Motor neuron (in vitro differentiated cells): ENCODE measurements at places on chromosomes 16 and 17. TPM values are rescaled to one million over a fixed set of nuclear protein-coding genes. Genes with fewer than 3 reads are reported as not detected.

Gene SLC16A13
- total RNA-seq: 1.8 and 1.9 TPM in 2 replicates

DNA sequence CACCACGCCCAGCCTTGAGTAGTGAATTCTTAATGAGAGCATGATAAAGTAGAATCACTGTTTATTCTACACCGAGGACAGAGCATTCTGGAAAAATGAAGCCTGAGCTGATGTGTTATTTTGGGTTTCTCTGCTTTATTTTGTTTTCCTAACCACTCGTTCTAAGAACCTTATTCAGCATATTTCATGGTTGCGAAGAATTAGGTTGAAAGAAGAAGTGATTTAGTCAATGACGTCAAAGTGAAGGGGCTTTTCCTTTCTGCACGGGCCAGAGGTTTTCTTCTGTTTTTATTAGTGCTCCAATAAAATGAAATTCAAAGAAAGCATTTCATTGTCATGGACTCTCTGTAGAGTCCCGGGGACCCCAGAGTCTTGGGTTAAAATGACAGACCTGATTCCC lies 178.5 kb downstream of the MAF start:
- ATAC-seq: no peak

Gene TAC4
- total RNA-seq: not detected in 2 replicates

Gene RTN4RL1
- total RNA-seq: 2.1 and 2.5 TPM in 2 replicates

DNA sequence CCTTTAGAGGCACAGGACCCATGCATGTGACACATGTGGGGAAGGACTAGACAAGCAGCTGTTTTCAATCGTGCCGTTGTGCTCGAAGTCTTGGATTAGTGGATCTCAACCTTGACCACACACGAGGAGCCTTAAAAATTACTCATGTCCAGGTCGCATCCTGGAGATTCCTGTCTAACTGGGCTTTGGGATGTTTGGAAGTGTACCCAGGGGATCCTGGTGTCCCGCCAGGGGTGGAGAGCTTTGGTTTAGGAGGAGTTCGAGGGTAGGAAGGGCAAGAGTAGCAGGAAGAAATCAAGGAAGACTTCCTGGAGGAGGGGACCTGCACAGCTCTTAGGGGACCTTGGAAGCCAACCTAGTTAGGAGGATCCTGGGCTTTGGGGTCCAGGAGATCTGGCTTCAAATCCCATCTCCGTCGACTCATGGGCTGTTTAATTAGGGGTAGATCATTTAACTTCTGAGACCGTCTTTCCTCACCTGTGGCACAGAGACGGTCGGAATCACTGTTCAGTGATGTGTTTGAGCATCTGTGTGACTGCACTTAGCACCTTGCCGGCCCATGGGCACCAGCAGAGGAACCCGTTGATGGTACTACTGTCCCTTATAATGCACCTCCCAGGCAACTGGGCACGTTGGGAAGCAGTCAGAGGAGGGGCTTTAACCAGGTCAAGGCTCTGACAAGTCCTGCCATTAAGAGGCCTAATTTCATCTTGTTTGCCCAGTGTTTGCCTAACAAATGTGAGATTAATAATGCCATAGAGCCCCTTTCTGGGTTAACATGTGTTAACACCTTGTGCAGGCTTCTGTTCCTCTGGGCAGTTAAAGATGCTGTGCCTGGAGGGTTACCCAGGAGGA lies 102.0 kb upstream of the PLCG2 start:
- no peak for ATAC-seq

Gene HBQ1
- 7.3 and 7.8 TPM in 2 replicates for total RNA-seq

GRCh38 chr16:73047536-73048291 lies at the start of gene ZFHX3:
TSS of gene ZFHX3 (minus strand) at chr16:73048128. CDS start at chr16:72960145, 87,983 bp downstream.
- peak; percentile 71 for ATAC-seq

DNA sequence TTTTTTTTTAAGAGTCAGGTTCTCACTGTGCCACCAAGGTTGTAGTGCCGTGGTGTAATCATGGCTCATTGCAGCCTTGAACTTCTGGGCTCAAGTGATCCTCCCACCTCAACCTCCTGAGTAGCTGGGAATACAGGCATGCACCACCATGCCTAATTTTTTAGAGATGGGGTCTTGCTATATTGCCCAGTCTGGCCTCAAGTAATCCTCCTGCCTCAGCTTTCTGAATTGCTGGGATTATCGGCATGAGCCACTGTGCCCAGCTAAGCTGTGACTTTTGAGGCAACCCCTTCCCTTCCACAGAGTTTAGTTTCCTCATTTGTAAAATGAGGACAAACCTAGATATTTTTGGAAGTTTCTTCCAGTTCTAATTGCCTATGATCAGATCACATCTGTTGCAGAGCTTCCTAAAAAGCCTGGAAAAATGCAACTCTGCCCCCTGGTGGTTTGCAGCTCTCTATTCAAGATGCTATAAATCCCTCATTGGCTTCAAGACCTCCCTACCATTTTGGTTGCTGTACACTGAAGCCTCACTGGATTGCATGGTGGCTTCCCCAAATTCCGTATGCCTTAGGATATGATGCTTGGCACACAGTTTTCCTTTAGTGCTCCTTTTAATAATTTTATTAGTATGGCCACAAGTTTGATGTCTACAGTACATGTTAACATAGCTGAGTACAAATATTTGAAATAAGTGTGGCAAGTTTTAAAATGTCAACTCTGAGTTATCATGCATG lies 19.3 kb downstream of the GDE1 start:
- peak; percentile 86 for ATAC-seq

Gene KCNH4
- total RNA-seq: 0.29 and 0.33 TPM in 2 replicates

Gene TERB1
- not detected in 2 replicates for total RNA-seq

DNA sequence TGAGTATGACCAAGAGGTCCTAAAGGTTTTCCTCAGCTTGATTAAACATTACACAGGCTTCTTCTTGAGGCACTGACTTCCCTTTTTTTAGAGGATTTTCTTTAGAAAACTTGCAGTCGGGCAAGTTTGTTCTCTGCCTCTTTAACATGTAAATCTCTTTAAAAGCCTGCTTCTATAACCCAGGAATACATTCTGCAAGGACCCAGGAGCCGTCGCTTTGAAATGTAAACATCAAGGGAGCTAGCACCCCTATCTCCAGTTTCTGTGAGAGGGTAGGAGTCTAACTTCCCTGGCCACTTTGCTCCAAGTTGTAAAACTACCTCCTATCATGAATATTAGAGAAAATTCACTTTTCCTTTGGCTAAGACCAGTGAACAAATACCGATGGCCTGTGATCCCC lies 201.5 kb upstream of the CPHXL start:
- no peak for ATAC-seq

GRCh38 chr16:88060524-88061219 lies 109.4 kb downstream of the BANP start:
- ATAC-seq: no peak

- ATAC-seq: no peak
Observed at GRCh38 chr16:75244225-75244809, 7.1 kb downstream of the BCAR1 start.
